ENCODE measurements at places on chromosomes 3 and 15.

DNA sequence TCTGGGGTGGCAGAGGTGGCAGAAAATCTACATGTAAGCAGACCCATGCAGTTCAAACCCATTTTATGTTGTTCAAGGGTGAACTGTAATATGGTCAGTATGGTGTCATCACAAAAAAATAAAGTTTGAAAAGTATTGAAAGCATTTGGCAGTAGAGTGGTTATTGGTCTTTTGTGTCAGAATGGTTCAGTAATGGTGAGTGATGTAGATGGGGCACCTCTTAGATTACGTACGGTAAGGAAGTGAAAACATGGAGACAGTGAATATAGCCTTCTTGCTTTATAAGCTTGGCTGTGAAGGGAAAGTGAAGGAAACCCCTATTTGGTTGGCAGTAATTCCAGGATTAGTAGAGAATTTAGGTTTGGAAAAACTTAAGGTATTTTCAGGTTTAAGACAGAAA is 17.2 kb upstream of the CCNB2 start:
- no peak for DNase-seq

GRCh38 chr15:38389924-38390542 is 63.9 kb upstream of the FAM98B start:
- no peak for DNase-seq

- DNase-seq = no peak
Measured at GRCh38 chr3:116886202-116886893, 176.8 kb downstream of the TUSC7 start.

GRCh38 chr3:58728723-58729122 is 62.1 kb upstream of the FAM3D start:
- no peak for DNase-seq

- DNase-seq = no peak
Measured at GRCh38 chr3:111246967-111247760, 175.5 kb downstream of the NECTIN3 start.

GRCh38 chr3:169271936-169272335 is 391.6 kb downstream of the MECOM start:
- DNase-seq = no peak

GRCh38 chr3:133162670-133163305 is 124.6 kb downstream of the TMEM108 start:
- no peak for DNase-seq

- DNase-seq = no peak
Measured at GRCh38 chr3:127731546-127732289, 59.0 kb downstream of the ABTB1 start.

GRCh38 chr3:25080461-25080860 is 347.6 kb upstream of the RARB start:
- no peak for DNase-seq

DNA sequence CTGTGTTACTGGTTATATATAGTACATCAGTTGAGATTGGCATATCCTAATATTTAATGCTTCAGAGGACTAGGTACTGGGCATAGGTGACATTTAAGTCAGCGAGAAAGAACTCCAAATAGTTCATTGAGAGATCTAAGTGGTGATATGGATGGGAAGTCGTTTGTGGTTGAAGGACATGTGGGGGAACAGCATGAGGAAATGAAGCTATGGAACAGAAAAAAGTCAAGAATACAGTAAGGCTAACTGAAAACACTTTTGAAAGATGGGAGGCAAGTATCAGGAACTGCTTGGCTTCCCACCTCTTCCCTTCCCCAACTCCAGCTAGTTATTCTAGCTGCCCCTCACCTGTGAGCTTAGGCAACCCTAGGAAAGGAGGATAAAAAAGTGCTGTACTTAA is 3.7 kb upstream of the MYO5A start:
- no peak for DNase-seq

GRCh38 chr3:126551839-126552687 is 6.7 kb downstream of the C3orf22 start:
- no peak for DNase-seq

- no peak for DNase-seq
Measured at GRCh38 chr15:65571971-65572370, 39.0 kb downstream of the INTS14 start.

DNA sequence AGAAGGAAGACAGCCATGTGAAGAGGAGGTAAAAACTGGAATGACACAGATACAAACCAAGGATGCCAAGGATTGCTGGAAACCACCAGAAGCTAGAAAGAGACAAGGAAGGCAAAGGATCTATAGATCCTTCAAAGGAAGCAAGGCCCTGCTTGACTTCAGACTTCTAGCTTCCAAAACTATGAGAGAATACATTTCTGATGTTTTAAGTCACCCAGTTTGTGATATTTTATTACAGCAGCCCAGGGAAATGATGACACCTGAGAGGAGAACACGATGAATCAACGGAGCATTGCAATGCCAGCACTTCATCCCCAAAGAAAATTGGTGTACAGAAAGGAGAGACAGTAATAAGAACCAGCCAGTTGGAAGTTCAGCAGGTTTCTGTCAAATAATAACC is 116.3 kb downstream of the MAGI1 start:
- DNase-seq = no peak

- DNase-seq = no peak
Measured at GRCh38 chr3:111134302-111134701, 62.7 kb downstream of the NECTIN3 start.

- peak; percentile 49 for DNase-seq
Measured at GRCh38 chr3:46416125-46416810, 9.2 kb downstream of the CCRL2 start.

GRCh38 chr3:10189557-10190354 is 25.0 kb downstream of the IRAK2 start:
- no peak for DNase-seq

GRCh38 chr3:191085091-191085490 is 114.0 kb upstream of the OSTN start:
- DNase-seq = no peak

DNA sequence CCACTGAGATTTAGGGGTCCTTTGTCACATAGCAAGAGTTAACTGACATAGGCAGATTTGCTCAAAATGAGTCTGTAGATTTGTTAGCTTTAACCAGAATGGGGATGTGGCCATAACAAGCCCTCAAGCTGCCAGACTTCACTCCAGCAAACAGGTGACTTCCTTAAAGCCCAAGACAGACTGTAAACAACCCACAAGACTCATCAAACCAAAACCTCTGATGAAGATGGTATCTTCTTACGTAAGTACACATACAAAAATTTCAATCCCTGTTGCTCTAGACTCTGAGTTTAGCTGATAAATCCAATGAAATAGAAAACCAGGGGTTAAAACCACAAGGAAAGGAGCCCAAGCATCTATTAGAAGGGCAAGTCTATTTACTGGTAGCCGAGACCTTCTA is 18.2 kb upstream of the ZBTB20 start:
- no peak for DNase-seq

GRCh38 chr3:5645692-5646410 is 458.3 kb downstream of the EDEM1 start:
- no peak for DNase-seq

DNA sequence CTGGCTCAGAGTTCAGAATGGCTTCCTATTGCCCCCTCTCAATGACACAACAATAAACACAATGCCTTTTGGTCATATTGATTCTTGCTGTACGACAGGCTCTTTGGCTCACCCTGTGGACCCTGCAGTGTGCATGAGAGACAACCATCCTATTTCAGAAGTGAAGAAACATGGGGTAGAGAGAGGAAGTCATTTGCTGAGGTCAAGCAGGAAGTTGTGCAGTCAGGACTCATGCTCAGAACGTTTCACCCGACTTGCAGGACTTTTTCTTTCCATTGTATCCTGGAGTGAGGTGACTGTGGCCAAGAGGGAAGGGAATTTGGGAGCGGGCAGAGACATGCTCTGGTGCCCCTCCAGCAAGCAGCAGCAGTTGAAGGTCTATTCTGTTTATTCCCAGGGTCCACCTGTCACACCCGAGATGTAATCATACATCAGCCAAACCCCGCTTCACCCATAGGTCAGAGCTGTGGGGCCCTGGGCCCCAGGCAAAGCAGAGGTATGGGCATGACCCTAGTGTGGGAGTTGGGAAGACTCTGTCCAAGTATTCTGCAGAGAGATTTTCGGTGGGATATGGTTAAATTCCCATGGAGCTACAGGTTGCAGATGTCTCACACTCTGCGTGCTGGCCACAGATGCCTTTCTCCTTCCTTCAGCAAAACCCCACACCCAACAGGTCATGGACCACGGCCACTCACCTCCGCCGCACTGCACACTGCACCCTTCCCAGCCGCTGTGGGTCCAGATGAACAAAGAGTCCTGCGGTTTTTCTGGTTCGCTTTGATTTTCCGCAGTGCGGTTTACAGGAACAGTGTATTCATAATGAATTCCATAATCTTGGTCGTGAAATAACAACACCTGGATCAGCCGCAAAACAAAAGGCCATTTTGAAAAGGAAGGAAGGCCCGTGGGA is 290.6 kb downstream of the ADAMTS17 start:
- DNase-seq = no peak

DNA sequence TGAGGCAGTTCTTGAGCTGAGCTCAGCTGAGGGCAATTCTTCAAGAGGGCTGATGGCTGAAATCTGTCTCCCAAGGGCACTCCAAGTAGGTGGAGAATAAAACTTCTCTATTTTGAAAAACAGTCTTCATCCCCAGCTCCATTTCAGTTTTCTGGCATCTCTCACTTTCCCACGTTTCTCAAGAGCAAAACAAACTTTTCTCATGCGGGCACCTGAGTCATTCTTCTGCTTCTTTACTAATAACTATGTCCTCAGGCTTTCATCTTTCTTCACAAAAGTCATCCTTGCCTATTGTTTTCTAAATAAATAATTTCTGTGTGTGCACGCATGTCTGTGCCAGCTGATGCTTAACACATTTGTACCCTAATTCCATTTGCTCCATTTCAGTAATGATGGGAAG is 96.1 kb upstream of the NUDT16 start:
- no peak for DNase-seq

DNA sequence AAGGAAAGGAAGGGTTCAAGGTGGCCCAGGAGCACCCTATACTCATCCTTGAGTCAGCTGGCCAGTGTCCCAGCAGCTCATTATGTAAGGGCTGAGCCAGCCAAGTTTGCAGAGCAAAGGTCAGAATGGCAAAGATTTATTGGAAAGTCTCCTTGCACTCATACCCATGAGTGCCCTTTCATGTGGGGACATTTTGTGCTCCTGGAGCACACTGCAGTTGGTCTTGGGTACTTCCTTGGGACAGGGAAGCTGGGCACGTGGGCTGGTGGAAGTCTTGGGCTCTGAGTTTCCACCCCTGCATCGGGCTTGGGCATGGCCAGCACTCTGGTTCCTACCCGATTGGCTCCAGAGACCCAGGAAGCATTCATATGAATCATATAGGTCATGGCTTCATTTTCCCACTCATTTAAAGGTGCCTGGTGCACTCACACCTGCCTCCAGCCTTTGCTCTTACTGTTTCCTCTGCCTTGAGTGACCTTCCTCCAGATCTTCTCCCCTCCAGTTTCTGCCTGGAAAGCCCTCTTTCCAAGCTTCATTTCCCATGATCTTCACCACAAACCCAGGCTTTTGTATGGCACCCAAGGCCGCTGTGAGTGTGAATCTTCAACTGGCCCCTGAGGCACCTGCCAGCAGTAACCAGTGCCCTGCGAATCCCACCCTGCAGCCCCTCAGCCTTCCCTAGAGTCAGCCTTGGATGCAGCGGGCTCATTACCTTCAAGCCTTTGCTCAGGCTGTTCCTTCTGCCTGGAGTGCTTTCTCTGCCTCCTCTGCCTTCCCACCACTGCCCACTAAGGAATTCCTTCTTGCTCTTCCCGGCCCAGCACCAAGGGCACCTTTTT is 10.5 kb upstream of the PRKCD start:
- no peak for DNase-seq

- no peak for DNase-seq
Measured at GRCh38 chr15:64792282-64792681, 16.9 kb upstream of the RBPMS2 start.

Measured in NCI-H1417 treated with DMSO at 0.1 percent for 48 hours (cell line).